ENCODE measurements at places on chromosomes 2 and 18.

GRCh38 chr2:104758199-104758620 is 95.7 kb upstream of the POU3F3 start:
- no peak for DNase-seq

DNA sequence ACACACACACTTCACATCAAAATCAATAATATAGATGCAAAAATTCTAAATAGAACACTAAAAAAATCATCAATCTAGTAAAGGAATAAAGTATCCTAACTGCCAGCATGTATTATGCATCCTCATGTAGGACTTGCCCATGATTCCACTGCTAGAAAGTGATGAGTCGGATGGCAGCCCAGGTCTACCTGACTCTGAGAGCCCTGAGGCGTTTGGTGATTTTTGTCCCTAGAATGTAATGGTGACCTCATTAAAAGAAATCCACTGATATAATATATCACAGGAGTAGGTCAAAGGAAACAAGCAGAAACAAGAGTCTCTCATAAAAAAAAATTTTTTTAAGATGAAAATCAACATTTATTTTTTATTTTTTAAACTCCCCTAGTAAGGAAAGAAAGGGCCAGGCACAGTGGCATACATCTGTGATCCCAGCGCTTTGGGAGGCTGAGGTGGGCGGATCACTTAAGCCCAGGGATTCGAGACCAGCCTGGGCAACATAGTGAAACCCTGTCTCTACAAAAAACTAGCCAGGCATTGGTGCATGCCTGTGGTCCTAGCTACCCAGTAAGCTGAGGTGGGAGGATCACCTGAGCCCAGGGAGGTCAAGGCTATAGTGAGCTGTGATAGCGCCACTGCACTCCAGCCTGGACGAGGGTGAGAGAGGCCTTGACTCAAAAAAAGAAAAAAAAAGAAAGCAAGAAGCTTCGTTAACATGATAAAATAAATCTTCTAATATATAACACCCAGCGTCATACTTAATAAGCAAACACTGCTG is 24.4 kb upstream of the ACTG2 start:
- DNase-seq = no peak

DNA sequence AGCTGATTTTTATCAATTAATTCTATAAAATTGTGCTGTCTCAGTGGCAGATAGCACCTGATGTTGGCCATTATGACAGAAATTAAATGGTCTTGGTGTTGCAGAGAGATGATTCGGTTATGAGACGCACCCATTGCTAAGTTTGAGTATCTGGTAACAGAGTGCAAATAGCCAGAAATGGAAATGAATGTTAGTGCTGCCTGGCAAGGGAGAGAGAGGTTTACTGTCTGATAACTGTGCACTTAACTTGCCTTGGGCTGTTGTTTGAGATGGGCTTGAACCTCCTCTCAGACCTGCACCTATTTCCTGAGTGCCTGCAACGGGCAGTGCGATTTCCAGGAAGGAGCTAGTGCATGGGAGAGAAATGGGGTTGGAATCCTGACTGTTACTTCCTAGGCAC is 11.7 kb downstream of the DPYSL5 start:
- no peak for DNase-seq

DNA sequence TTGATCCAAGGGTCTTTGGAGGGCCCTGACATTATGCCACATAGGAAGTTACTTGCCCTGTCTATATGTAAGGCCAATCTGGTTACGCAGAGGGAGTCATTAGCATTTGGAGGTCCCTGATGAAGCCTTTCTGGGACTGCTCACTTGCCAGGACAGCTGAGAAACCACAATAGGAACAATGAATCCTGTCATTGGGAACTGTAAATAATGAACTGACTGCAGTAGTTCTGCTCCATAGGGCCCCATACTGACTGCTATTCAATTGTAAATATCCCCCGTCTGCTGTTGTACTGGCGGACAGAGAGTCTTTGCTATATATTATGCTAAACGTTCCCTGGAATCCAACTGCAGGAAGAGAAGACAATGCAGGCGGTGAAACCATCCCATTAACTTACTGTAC is 149.4 kb upstream of the DCC start:
- no peak for DNase-seq

DNA sequence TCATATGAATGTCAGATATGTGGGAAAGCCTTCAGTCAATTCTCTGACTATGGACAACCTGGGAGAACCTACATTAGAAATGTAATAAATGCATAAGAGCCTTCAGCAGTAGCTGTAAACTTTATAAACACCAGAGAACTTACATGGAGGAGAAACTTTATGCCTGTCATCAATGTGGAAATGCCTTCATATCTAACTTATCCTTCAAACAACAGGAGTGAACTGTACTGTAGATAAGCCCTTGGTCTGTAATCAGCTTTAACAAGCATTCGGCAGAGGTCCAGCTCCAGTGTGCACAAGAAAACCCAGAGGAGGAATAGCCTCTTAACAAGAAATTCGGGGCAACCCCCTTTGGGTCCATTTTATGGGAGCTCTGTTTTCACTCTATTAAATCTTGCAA is 14.8 kb upstream of the UXS1 start:
- DNase-seq = no peak

DNA sequence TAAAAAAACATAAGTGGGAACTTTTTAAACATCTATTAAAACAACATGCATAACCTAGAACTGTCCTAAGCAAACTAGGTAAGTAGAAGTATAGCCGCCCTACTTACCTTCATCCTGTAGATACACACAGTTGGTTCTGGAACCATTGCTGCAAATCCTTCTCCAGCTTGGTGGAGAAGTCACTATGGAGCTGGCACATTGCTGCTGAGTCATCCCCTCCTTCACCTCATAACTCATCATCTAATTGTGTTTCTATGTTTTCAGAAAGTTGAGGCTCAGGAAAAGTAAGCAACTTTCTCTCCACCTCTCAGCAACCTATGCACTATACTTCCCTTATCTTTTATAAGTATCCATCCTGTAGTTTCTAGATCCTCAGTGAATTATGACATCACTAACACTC is 269.8 kb upstream of the MMADHC start:
- DNase-seq = no peak
